NCI-H2107 (cell line): ENCODE measurements at places on chromosomes 5 and 9.

DNA sequence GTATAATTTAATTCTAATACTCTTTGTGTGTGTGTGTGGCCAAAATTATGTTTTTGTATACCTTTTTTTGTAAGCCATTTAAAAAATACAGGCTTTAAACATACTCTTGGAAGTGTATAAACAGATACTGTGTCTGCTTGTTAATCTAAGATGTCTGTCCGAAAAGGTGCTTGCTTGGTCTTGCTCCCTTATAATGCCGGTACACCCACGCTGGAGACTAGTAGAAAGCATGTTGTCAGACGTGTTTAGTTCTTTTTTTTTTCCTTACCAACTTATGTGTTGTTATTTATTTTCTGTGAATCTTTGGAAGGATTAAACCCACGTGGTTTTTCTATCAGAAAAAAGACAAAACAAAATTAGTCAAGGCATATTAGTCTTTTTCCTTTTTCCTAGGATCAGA lies 9.5 kb downstream of the GAPVD1 start:
- DNase-seq, result no peak

DNA sequence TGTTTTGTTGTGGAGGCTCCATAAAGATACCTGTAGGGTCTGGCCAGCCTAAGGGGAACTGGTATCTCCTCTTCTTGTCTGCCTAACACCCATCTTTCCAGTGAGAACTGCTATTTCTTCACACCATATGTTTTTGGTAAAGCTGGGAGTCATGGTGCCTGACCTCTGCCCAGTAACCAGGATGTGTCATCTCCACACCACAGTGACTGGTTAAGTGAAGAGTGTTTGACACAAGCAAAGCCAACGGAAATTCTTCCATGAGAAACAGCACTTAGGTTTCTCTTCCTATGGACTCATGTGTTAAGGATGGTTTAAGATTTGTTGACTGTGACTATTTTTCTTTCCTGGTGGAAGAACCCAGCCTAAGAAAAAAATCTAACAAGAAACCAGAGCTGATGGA lies 111.5 kb downstream of the HTR4 start:
- DNase-seq, result no peak

- DNase-seq, result no peak
These were observed 14.8 kb downstream of the PPP3R2 start for GRCh38 chr9:101579711-101580545.

DNA sequence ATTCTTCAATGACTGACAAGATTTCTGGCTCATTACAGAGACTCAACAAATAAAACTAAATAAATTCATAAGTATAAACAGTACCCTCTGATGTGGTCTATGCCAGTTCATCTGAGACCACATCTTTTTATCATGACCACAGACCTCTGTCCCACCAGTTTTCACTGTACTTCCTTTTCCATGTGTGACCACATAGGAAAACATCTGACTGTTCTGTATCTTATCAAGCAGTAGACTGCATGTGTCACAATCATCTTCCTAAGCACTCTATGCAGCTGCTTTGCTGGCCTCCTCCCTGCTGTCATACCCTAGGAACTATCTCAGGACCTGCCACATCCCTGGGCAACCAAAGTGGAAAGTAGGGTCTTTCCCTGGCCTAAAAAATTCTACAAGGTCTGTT lies 205.0 kb upstream of the ZNF462 start:
- no peak for DNase-seq

DNA sequence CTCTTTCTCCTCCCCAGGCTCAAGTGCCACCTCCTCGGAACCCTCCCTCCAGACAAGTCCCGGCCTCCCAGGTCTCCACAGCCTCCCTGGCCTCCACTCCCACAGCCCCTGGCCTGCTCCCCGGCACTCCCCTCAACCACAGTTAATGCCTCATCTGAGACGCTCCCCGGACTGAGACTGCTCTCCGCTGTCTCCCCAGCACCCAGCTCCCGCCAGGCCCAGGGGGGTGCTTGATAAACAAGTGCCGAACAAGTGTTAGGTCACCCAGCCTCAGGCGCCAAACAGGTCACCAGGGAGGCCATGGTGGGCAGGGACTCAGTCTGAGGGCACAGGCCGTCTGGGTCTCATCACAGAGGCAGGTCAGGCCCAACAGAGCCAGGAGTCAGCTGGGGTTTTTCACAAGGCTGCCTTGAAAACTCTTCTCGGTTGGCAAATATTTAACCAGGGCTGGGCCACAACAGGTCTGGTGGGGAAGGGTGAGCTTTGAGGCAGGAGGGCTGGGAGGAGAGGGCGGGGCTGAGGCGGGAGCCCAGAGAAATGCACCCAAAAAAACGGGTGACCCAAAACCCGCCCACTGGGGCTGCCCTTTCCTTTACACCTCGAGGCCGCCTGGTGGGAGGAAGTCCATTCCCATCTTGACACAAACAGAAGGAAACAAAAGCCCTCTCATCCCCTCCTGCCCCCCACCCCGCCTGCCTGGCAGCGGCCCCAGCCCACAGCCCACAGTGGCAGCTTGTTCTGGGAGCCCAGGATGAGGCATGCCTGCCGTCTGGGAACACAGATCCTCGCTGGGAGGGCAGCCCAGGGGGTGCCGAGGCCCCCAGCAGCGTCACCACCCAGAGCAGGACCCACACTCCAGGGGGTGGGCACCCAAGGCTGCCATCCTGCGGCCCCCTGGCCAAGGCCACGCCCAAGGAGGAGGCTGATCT lies 66.6 kb upstream of the STXBP1 start:
- peak; percentile 35 for DNase-seq

- no peak for DNase-seq
These were observed 844.3 kb upstream of the DMAC1 start for GRCh38 chr9:8643896-8644295.

- no peak for DNase-seq
These were observed 36.8 kb upstream of the GCNT4 start for GRCh38 chr5:75089137-75089536.

DNA sequence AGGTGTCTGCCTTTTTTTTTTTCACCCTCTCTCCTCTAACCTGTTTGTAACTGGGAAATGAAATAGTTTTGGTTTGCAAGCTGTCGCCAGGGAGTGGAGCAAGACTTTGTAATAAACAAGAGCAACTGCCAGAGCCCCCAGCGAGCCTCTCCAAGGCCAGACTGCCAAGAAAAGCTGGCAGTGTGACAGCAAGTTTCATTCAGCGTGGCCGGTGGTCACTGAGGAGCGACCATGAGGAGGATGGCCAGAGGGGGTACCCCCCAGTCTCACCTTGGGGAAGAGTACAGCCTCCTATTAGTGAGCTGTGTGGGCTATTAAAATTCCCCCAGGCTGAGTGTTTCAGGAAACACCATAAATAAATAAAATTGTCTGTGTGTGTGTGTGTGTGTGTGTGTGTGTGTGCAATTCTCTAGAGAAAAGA lies 49.9 kb downstream of the ZFAND5 start:
- DNase-seq, result no peak

DNA sequence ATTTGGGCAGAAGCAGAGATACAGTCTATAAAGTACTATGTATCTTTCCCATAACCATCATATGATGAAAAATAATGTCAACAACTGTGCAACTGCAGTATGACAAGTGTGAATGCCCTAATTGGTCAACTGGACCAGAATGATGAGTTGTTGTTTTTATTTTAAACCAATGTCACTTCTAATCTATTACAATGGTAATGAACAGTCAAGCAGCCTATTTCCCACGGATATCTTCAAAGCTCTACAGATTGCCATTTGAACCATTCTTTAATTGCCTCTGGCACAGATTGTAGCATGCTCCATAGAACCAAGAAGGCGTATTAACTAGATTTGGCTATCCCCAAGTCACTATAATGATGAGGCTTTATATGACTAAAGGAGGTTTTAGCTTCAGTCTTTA lies 233.6 kb downstream of the TRPM3 start:
- DNase-seq, result no peak

- no peak for DNase-seq
These were observed 10.2 kb downstream of the BTNL8 start for GRCh38 chr5:180908998-180909731.

DNA sequence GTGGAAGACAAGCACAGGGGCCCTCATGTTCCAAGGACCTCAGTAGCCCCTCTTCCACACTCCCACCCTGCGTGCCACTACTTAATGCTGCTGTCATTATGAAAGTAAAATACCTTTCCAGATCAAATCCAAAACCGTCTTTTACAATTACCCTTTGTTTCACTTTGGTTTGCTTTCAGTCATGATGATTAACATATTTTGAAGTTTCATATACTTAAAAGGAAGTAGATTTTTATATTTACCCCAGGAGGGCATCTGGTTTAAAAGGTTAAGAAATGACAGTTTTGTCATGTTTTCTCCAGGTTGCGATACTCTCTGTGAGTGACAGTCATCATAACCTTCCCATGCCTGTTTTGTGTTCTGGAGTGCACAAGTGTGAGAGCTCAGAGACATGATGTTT lies 13.5 kb upstream of the MAP1B start:
- DNase-seq, result no peak

GRCh38 chr9:76355886-76356285 lies 38.3 kb downstream of the RFK start:
- no peak for DNase-seq

GRCh38 chr5:99349787-99350186 lies 421.0 kb upstream of the CHD1 start:
- no peak for DNase-seq

GRCh38 chr5:132243366-132243977 lies 14.0 kb upstream of the PDLIM4 start:
- no peak for DNase-seq

DNA sequence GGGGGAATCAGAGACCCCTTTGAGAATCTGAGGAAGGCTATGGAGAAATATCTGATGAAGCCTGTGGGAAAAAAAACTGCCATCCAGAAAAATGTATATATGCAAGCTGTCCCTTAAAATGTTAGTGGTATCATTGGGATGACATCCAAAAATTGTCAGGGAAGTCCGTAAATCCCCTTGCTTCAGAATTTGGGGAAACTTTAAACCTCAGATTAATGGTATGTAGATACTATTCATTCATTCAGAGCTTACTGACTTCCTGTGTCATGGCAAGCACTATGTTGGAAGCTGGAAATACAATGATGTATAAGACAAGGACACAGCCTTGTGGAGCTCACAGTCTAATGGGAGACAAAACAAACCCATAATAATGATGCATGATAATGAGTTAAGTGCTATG lies 10.9 kb upstream of the MOB3B start:
- DNase-seq, result no peak

- no peak for DNase-seq
These were observed 343.2 kb upstream of the DAP start for GRCh38 chr5:11104210-11104609.

- no peak for DNase-seq
These were observed 42.9 kb upstream of the VDAC1 start for GRCh38 chr5:134047687-134048056.

GRCh38 chr9:89956331-89956730 lies 351.5 kb downstream of the GADD45G start:
- DNase-seq, result no peak

DNA sequence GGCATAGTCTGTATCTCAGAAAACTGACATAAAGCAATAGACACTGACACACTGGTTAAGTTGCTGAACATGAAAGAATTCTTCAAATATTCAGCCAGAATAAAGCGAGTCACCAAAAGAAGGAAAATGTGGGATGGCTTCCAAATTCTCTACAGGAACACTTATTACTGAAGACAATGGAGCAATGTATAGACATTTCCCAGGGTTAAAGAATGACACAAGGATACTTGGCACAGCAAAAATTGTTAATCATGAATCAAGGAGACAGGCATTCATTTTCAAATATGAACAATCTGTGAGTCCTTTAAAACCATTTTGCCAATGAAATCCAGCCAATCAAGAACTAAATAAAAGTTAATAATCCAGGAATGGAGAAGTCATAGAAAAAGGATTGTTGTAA lies 92.5 kb downstream of the MTX3 start:
- DNase-seq, result no peak

GRCh38 chr5:16135506-16135905 lies 44.1 kb downstream of the MARCHF11 start:
- no peak for DNase-seq

- no peak for DNase-seq
These were observed 493.8 kb downstream of the KIF4B start for GRCh38 chr5:155507363-155507762.

GRCh38 chr5:99122976-99123375 lies 194.2 kb upstream of the CHD1 start:
- DNase-seq, result no peak

DNA sequence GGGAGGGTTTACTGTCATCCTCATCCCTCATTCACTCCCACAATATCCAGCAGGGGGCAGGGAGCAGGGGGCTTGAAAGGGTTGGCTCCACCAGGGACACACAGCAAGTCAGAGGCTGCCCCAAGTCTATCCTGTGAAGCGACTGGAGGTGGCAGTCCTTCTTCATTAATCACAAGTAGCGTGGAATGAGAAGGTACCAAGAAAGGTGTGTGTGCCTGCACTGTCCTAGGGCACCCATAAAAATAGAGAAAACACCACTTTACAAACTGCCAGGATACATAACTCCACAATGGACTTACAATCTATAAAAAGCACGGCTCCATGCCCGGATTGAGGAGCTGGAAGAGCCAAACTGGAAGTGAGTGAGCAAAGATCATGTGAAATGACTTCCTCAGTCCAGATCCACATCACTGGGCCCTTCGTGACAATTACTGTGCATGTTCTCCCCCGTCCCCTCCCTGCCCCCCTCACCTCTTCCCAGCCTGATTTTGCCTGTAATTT lies 183.9 kb downstream of the SLIT3 start:
- DNase-seq, result no peak

DNA sequence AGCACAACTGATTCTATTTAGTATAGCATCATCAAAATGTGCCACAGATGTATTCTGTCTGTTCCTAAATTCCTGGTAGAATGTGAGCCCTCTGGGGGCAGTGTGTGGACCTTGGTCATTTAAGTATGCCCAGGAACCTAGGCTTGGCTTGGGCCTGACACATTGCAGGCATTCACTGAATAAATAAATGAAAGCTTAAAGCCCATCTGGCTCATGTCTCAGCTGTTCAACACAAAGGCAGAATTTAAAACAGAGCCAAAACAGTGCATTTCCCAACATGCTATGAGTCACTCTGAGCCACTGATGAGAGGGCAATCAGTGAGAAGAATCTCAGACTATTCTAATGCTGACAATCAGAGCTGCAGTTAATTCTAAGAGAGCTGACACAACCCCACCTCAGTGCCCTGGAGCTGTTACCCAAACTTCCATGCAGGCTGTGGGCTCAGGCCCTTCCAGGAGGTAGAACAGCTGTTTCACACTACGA lies 8.1 kb downstream of the FAM193B start:
- no peak for DNase-seq

DNA sequence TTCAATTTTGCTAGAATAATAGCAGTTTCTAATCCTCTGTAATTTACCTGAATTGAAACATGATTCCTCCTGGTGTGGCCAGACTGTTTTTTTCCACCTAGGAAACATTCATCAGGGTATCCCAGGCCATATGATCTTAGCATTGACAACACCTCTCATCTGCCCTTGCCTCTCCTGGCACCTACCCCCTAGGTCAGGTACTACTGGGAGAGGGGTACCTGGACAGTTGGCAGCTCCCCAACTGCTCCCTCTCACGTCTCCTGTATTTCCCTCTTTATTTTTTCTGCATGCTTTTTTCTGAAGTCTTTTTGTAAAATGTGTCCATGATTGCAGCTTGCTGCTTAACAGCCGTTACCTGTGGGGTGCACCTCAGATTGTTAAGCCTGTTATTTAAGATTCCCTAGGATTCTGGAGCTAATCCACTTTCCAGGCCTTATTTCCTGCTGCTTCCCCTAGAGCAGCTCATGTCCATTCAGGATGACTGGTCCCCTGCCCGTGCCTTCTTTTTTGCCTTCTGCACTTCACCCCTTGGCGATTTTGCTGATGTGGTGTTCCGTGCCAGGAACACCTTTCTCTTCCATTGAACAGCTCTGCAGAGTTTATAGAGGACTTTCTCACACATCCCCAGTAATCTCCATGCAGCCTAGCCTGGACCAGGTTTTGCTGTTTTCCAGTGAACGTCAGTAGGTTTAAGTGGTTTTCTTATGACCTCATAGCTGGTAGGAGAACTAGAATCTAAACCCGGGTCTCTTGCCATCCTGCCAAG lies 33.6 kb downstream of the SNX30 start:
- DNase-seq, result no peak
